ENCODE measurements at places on chromosomes 2 and 18.

DNA sequence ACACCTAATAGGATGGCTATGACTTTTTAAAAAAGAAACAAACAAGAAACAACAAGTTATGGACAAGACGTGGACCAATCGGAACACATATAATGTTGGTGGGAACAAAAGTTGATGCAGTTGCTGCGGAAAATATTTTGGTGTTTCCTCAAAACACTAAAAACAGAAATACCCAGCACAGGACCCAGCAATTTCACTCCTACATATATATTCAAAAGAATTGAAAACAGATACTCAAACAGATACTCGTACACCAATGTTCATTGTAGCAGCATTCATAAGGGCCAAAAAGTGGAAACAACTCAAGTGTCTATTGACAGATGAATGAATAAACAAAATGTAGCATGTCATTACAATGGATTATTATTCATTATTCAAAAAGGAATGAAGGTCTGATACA, 12.1 kb downstream of the CCDC141 start:
- DNase-seq: no peak

DNA sequence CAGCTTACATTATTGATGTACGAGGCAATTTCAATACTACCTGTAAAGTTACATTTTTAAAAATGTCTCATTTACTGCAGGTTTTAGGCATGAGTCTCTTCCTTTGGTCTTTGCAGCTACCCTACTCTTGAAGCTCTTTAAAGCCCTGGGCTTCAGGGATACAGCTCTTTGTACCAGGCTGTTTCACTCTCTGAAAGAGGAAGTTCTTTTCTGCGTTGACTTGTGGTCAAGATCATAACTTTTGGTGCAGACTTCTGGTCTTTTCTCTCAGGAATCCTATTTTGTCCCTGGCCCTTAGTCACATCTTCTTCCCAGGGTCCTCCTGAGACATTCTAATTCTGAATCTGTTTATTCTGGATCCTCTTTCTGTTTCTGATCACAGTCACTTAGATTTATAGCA, 16.6 kb upstream of the HRH4 start:
- no peak for DNase-seq

DNA sequence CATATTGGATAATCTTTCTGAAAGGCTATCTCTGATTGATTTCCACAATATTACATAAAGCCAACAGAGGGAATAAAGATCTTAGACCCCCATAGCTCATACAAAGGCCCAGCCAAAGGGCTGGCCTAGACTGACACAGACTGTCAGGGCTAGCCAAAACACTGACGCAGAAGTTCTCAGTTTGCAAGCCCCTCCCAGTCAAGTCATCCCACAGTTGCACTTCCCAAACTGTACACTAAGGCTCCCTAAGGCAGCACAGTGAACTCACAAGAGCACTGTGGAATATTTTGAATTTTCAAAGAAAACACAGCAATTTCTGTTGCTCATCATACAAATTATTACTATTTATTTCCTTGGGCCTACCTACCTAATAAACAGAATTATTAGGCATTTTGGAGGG, 244.9 kb downstream of the SP3 start:
- no peak for DNase-seq

DNA sequence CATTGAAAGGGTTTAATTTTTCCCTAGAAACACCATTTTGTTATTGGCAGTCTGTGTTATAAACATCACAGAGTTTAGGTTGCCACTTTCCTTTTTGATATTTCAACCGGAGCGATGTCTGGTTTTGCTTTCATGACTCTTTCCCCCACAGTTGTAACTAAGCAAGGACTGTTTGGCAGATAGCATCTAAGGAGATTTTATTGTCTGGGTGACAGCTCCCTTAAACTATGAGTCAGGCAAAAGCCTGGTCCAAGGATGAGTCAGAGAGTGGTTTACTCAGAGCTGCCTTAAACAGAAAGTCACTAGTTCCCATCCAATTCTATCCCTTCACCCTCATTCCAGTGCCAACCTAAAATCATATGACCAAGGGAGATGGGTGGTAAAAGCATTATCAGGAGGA, 341.6 kb upstream of the VWC2L start:
- DNase-seq: no peak
